ENCODE measurements at places on chromosomes 1 and 21. TPM values are rescaled to one million over a fixed set of nuclear protein-coding genes. Genes with fewer than 3 reads are reported as not detected.
A peak's percentile ranks its signal among the peaks of the same experiment; 100 is the strongest.

The RHD gene
- not detected for total RNA-seq

DNA sequence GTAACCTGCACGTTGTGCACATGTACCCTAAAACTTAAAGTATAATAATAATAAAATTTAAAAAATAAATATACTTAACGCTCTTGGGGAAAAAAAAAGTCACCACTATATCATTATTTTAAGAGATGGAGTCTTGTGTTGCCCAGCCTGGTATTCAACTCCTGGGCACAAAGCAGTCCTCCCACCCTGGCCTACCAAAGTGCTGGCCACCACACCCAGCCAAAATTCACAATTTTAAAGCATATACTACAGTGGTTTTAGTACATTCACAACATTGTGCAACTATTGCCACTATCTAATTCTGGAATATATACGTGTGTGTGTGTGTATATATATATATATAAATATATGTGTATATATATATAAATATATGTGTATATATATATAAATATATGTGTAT is 5.9 kb downstream of the HMGN2 start:
- peaks cover 12% of the 10 kb centered on the region for H3K4me1 ChIP-seq
- H3K27ac ChIP-seq = no peak overlapping the region
- H3K36me3 ChIP-seq = peaks cover 56% of the 10 kb centered on the region
- no peak overlapping the region for H3K4me3 ChIP-seq
- DNase-seq = no peak
- H3K27me3 ChIP-seq = no peaks in the 10 kb centered on the region

The TSPAN1 gene
- 1.1 TPM for total RNA-seq

The NUCKS1 gene
- total RNA-seq = 203 TPM

GRCh38 chr21:45589686-45590245 is 47.5 kb upstream of the SLC19A1 start:
- no peak for DNase-seq
- H3K27ac ChIP-seq = no peak overlapping the region
- peaks cover 29% of the 10 kb centered on the region for H3K27me3 ChIP-seq
- peaks cover 19% of the 10 kb centered on the region for H3K4me1 ChIP-seq
- no peaks in the 10 kb centered on the region for H3K36me3 ChIP-seq
- peak overlapping the region; percentile 61 for H3K4me3 ChIP-seq

Measured in heart left ventricle (tissue), 16 donors.